ENCODE measurements at places on chromosomes 4 and X.

DNA sequence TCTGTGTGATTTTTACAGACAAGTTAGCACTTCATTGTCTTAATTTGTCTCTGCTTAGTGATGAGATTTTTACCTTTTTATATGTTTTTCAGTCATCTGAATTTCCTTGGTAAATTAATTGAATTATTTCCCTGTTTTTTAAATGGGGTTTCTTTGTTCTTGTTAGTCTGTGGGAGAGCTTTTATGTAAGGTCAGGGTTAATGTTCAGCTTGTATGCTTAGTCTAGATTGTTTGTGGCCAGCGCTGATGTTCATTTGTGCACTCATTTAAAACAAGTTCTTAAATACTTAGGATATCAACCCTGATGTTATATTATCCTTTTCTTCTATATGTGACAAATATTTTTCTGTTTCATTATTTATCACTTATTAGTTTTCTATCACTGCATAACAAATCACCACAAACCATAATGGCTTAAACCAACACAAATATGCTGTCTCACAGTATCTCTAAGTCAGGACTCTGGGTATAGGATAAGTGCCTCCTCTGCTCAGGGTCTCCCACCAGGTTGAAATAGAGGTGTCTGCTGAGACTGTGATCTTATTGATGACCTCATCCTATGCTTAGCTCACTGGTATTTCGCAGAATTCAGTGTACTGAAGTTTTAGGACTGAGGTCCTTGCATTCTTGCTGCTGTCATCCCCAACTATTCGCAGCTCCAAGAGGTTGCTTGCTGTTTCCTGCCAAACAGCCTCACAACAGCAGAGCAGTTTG, 53.2 kb downstream of the ATP10D start:
- DNase-seq: no peak

GRCh38 chr4:74217365-74217764, 59.4 kb downstream of the MTHFD2L start:
- peak; percentile 26 for DNase-seq

DNA sequence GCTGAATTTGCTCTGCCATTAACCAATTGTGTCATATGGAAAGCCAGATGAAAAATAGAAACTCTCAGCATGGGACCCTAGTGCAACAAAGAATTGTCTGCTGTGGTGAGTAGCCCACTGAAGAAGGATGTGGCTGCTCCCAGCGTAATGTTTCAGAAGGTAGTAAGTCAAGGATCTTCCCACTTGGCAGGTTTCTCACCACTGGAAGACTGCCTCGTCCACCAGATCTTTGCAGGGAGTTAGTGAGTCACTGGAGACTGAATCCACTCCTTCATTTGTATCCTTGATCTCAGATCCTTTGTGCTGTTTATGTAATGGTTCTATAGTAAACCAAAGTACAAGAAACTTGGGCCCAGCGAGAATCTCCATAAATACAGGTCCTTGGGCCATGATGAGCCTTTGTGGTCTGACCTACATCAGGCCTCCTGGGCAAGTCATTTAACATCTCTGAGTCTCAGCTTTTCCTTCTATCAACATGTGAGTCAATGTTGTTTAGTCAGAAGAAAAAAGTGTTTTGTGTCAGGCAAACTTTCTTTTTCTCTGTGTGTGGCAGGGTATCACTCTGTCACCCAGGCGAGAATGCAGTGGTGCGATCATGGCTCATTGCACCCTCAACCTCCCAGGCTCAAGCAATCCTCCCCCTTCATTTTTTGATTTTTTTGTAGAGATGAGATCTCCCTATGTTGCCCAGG, 78.0 kb upstream of the CCDC160 start:
- DNase-seq: no peak

DNA sequence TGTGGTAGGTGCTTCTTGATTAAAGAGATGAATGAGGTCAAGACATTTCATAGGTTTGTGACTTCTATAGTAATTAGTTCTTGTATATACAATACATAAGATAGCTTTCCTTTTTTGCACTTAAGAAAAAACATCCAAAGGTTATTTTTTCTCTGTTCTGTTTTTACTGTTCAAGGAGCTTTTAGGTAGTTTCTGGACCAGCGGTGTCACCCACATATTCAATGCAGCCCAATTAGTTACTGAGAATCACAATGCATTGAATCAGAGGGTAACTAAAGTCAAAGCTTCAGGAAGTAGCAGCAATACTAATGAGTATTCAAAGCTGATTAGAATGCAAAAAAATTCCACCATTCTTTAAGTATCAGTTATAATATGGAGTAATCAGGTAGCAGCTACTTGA, 211.6 kb downstream of the SH2D1A start:
- DNase-seq: no peak
